Osteoblast (primary cell): ENCODE measurements at places on chromosomes 5 and 9. TPM values are rescaled to one million over a fixed set of nuclear protein-coding genes. Genes with fewer than 3 reads are reported as not detected.

GRCh38 chr5:173858670-173859407 is 29.3 kb upstream of the CPEB4 start:
- no peak for DNase-seq

GRCh38 chr9:108103046-108103693 is 613.6 kb upstream of the KLF4 start:
- DNase-seq: no peak

- DNase-seq: no peak
Observed at GRCh38 chr5:34977934-34978613, 48.7 kb downstream of the DNAJC21 start.

The NMUR2 gene
- total RNA-seq: not detected in 2 replicates

GRCh38 chr9:89771205-89771604 is 166.4 kb downstream of the GADD45G start:
- DNase-seq: no peak

GRCh38 chr5:154962494-154962893 is 21.6 kb downstream of the MRPL22 start:
- DNase-seq: peak; percentile 68

The SLCO4C1 gene
- total RNA-seq: 2.5 and 4.1 TPM in 2 replicates

GRCh38 chr9:36503172-36504088 is 69.3 kb upstream of the MELK start:
- no peak for DNase-seq

- peak; percentile 80 for DNase-seq
Observed at GRCh38 chr9:121780177-121781040, 129.0 kb downstream of the DAB2IP start.

DNA sequence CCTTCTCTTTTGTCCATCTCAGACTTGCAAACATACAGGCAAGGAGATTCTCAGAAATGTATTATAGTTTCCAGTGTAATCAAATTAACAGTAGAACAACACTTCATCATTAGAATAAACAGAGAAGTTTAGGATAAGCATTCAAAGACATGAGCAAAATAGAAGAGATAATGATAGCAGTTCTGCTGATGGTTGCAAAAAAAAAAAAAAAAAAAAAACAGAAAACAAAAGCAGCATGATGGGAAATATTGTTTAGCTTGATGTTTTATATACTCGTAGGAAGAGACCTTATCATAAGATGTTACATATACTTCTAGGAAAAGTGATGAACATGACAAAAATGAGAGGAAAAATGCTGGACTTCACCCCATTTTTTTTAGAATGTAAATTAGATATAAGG is 1356.2 kb downstream of the MAT2B start:
- DNase-seq: no peak

DNA sequence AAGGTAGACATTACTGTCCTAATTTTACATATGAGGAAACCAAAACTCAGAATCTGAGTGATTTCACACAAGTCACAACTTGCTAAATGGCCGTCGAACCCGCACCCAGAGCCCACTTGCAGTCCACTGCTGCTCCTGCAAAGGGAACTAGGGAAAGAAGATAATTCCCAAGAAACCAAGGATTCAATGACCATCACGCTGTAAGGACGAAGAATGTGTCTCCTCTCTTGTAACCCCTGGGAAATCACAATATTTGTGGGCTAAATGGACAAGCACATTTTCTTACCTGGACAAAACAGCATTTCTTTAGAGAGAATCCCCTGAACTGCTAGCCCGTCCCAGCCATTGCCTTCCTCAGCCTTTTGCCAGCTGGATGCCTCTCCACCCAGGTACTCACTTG is 2.4 kb downstream of the RPS14 start:
- DNase-seq: no peak
